Brain microvascular endothelial cell (primary cell): ENCODE measurements at places on chromosomes 2 and 18.
A peak's percentile ranks its signal among the peaks of the same experiment; 100 is the strongest.

DNA sequence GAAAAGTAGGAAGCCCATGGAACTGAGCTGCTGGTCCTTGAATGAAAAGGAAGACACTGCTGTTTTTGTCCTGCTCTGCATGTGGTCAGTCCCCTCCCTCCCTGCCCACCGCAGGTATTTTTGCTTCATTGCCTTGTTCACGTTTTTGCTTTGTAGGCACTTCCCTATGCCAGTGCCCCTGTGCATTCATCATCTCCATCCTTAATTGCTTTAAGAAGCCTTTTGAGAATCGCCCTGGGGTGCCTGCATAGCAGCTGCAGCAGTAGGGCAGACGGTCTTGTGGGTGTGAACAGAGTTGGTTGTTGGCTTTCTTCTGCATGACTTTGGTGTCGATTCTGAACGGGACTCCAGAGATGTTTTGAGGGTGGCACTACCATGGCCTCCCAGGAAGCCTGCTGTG is 97.0 kb downstream of the CABLES1 start:
- DNase-seq = no peak

GRCh38 chr2:27583390-27583915 is 611 bp downstream of the ZNF512 start:
- DNase-seq = no peak

DNA sequence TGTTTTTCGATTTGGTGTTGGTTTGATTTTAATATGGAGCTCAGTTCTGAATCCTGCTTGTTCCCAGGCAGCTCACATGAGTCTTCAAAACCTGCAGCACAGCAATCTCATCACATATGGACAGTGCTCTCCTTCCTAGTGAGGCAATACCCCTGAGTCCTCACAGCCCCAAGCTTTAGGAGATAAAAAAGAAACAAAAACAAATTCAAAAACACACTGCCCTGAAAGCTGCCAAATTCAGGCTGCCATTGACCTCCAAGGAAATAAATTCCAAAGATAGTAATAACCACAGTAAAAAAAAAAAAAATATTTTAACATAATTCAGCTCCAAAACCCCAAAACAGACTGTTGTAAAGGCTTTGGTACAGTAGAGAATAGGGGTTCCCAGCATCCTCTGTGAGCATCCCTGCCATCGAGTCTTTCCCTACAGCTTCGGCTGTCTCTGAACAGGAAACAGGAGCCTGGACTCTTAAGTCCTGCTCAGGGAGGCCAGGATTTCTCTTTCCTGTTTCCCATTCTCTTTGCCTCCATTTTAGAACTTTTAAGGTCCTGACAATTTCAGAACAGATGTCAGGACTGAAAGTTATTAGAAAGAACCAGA is 14.7 kb upstream of the SP3 start:
- DNase-seq = no peak

DNA sequence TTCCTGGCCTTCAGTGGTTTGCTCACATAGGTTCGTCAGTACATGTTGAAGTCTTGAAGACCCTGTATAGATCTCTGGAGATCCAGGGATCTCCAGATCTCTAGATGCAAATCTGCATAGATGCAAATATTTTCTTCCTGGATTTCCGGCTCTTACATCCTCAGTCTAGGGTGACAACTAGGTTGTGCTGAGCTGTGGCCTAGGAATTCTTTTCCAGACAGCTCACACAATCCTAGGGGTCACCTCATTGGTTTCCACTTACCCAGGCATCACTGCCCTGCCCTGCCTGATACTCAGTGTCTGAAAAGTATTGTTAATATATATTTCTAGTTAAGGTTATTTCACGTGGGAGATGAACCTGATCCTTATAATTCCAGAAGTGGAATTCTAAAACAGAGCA is 105.1 kb upstream of the TTC27 start:
- peak; percentile 36 for DNase-seq

- DNase-seq = no peak
Observed at GRCh38 chr2:36549165-36549574, 48.8 kb downstream of the FEZ2 start.

GRCh38 chr2:99420751-99421299 is 69.0 kb downstream of the REV1 start:
- DNase-seq = peak; percentile 20

GRCh38 chr2:153940511-153940910 is 68.8 kb downstream of the GALNT13 start:
- DNase-seq = no peak

DNA sequence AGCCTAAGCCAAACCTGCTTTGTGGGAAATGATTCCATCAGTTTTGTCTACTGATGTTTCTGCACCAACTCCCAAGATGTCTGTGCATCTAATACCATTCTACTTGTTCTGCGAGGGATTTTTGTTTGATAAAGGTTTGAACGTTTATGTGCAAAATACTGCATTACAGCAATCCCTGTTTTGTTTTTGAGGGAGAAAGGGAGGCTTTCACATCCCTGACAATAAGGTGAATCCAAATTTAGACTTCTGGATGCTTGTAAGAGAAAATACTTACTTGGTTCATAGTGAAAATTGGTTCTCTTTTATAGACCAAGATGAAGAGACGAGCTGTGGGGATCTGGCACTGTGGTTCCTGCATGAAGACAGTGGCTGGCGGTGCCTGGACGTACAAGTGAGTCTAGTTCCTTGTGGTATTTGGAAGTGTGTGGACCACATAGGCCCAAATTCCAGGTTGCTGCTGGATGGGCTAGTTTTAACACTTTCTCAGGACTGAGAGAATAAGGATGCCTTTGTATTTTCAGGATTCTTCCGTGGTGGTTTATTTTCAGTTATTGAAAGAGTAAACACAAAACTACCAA is 1.1 kb downstream of the RPL37A start:
- peak; percentile 31 for DNase-seq

DNA sequence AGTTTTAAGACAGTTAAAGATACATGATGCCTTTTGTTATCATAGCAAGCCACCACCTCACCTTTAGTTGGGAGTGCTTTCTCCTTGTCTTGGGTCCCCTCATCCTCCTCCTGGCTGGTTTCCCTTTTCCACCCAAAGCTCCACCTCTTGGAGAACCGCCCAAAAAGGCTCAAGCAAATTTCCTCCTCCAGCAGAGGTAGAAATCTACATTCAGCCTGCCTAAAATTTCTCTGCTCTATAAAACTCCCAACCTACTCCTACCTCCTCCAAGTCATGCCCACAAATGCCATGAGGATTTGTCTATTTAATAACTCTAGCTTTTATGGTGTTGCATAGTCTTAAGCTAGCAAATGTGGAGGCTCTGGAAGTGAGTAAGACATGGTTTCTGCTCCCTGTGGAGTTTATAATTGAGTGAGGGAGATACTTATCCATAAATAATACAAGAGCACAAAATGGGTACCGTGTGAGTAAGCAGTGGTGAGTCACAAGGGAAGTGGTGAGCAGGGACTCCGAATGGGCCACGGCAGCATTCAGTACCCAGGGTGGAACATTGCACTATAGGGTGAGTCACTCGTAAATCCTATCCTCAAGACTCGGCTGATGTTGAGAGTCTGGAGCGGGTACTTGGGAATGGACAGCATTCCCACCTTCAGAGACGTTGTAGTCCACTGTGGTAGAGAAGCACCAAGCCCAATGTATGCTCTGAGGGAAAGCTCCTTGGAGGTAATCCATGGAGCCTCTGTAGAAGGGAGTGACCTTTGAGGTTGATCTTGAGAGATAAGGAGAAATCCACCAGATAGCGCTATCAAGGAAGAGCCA is 146.3 kb downstream of the RTN4 start:
- DNase-seq = peak; percentile 98

- no peak for DNase-seq
Observed at GRCh38 chr2:27446057-27446456, 3.9 kb downstream of the KRTCAP3 start.

DNA sequence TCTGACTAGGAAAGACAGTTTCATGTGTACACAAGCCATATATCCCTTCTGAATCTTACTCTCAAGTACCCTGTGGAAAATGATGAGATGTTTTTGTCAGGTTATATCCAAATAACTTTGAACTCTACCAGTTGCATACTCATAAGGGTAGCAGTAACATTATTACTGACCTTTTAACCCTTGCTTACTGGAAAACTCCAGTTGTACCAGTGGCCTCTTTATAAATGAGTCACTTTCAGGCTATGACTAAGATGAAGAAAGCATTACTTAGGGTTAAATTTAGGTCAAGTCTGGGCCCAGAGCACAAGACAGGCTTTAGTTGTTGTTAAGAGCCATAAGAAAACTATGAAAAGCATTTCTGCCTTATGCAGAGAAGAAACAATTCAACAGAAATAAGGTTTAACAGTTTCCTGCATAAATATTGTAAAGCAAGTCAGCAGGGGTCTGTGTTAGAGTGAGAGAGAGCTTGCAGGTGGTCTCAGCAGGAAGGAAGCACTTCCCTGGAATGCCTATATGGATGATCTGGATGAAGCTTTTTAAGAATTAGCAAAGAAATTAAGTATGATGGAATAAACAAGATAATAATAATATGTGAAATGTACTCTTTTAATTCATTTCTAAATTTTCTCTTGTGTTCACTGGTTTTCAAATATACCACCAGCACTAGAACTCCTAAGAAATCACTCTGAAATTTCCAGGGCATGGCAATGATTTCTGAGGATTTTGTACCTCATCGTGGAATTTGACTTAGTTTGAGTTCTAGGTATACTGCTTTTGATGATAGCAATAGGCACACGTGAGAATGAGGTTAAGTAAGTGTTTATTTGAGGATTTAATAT is 126.6 kb downstream of the UBE2E3 start:
- DNase-seq = peak; percentile 90

GRCh38 chr2:47271054-47272000 is 116.2 kb upstream of the STPG4 start:
- DNase-seq = no peak

GRCh38 chr2:43798300-43798699 is 24.5 kb downstream of the DYNC2LI1 start:
- DNase-seq = no peak

- DNase-seq = peak; percentile 45
Observed at GRCh38 chr18:8177330-8178016, 431.8 kb upstream of the RAB12 start.

GRCh38 chr2:220653776-220654175 is 918.3 kb downstream of the EPHA4 start:
- DNase-seq = no peak

DNA sequence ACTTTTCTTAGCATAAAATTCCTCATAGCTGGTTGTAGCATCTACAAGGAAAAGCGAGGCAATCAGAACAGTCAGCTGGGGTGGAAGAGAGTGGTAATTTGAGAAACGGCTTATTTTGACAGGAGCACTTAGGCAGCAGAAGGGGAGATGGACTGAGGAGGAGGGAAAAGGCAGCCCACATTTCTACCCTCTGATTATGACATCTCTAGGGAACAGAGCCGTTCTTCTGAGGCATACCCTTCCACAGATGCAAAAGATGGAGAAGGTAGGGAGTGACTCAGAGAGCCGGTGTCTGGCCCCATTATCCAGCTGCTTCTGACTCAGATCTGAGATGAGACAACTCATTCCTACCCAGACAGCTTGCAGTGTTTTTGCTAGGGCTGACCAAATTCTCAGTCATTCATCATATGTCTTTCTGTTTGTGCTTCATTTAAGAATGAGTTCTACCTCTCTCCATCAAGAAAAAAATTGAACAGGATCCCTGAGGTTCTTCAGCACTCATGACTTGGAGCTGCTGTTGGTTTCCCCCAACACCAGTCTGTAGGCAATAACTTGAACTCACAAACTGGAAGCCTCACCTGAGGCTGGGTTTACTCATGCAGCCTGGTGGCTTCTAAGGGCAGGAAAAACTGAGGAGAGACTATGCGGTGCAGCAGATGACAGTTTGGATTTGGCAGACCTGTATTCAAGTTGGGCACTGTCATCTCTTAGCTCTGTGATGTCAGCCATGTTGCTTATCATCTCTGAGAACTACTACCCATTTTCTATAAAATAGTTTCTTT is 15.9 kb upstream of the SEC11C start:
- peak; percentile 93 for DNase-seq

GRCh38 chr2:43131051-43131889 is 95.1 kb downstream of the ZFP36L2 start:
- peak; percentile 90 for DNase-seq

- no peak for DNase-seq
Observed at GRCh38 chr18:14776801-14777200, 28.8 kb downstream of the ANKRD30B start.

DNA sequence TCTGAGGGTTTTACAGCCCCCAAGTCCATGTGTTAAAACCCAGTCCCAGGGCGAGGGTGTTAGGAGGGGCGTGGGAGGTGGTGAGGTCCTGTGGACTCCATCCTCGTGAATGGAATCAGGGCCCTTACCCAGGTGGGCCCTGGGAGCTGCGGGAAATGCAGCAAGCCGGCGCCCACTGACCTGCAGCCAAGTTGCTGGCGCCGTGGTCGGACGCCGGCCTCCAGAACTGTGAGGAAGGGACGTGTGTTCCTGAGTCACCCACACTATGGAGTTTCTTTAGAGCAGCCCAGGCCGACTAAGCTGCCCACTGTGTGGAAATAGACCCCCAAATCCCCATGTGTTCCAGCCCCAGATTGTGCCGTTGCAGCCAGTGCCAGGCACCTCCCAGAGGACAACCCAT is 26.4 kb downstream of the CTDP1 start:
- no peak for DNase-seq

DNA sequence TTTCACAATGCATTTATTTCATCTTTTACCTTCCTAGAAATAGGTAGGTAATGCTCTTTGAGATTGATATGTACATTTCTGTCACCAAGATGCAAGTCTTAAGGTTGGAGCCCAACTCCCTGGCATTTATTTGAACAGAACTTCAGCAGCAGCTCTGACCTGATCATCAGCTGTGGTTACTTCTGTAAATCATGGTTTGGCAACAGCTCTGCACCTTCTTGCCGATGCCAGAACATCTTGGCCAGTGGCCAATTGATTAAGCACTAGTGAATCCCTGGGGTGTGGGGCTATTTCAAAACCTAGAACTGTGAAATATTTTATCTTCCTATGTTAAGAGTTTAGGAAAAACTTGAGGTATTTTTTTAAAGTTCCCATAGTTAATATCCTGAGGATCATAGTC is 124.8 kb upstream of the NYAP2 start:
- DNase-seq = peak; percentile 4

DNA sequence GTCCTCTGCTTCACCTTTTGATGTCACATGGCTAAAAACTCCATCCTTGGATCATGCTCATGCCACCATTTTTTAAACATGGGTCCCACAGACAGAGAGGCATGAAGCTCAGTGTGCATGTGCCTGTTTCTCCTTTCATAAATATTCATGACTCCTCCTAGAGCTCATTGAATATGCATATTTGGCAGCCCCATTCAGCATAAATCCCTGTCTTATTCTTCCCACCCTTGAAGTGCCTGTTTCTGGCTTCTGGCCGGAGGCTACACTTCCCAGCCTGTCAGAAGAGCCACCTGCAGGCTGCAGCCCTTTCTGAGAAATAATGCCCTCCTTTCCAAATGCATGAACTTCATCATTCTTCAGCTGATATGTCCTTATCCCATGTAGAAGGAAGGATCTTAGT is 109.7 kb downstream of the LDLRAD4 start:
- DNase-seq = no peak

DNA sequence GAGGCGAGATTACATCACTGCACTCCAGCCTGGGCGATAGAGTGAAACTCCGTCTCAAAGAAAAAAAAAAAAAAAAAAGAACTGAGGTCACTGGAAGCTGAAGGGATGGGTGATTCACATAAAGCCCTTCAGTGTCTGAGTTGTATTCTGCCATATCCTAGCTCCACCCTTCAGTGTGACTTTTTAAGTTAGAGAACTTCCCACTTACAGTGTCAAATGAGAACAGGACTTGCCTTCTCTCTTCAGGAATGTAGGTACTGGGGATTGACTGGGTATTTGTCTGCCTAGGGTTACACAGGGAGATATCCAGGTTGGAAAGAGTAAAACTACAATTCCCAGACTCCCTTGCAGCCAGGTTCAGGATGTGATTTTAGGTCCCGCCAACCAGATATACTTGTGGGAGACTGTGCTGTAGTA is 37.9 kb downstream of the EHD3 start:
- DNase-seq = peak; percentile 42

- peak; percentile 61 for DNase-seq
Observed at GRCh38 chr2:161273038-161273760, 35.0 kb upstream of the PSMD14 start.
